ENCODE measurements at places on chromosomes 1 and 21. TPM values are rescaled to one million over a fixed set of nuclear protein-coding genes. Genes with fewer than 3 reads are reported as not detected.

TRAF3IP3 gene
- total RNA-seq, result 8.4 TPM

KCNJ15 gene
- total RNA-seq, result 47.1 TPM

MYOG gene
- not detected for total RNA-seq

- peak; percentile 6 for DNase-seq
- no peak overlapping the region for H3K4me3 ChIP-seq
- peaks cover 24% of the 10 kb centered on the region for H3K4me1 ChIP-seq
- no peaks in the 10 kb centered on the region for H3K27me3 ChIP-seq
- no peaks in the 10 kb centered on the region for H3K36me3 ChIP-seq
These were observed 144.9 kb upstream of the HOOK1 start for GRCh38 chr1:59669752-59670312.

TMEM81 gene
- total RNA-seq, result 1.3 TPM

SPATA45 gene
- not detected for total RNA-seq

RNU1-2 gene
- under 0.01 TPM for total RNA-seq

EDARADD gene
- total RNA-seq, result 2.6 TPM

DNA sequence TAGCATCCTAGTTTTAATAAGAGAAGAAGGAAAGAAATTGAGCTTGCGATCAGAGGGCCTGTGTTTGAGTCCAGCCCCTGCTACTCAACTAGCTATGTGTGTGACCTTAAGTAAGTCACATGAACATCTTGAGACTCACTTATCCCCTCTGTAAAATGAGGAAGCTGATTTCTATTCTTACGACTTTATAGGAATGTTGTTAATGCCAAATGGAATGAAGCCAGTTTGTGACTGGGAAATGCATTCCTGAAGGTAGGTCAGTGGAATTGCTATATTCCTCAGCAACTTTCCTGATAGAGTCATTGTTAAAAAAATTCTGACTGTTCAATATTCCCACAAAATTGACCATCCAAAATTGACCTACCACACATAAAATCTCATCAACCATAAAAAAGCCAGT, 14.9 kb downstream of the FASLG start:
- no peaks in the 10 kb centered on the region for H3K27me3 ChIP-seq
- H3K4me3 ChIP-seq, result no peak overlapping the region
- DNase-seq, result no peak
- H3K27ac ChIP-seq, result no peak overlapping the region

DNA sequence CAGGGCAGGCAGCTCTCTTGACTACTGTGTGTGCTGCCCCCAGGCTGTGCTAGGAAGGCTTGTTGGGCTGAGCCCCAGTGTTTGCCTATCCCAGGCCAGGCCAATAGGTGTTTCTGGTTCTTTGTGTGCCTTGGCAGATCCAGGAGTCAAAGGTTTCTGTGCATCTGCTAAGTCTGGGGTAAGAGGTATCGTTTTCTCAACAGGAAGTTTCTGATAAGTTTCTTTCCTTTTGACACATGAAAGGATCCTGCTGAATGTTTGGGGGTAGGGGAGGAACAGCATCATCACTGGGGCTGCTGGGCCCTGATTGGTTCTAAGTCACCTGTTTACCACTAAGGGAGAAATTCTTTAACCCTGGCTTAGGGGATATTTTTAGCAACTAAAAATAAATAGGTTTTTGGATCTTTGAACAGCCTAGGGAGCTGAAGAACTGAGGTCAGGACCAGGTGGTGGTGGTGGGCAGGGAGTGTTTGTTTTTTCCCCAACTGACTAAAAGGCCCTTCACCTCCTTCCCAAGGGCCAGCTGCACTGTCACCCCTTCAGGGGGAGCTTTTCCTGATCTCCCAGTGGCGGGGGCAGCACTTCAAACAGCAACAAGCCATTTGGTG, 85.1 kb downstream of the KCNN3 start:
- no peak for DNase-seq
- H3K27me3 ChIP-seq, result no peaks in the 10 kb centered on the region
- H3K4me3 ChIP-seq, result no peak overlapping the region
- H3K4me1 ChIP-seq, result no peaks in the 10 kb centered on the region
- no peaks in the 10 kb centered on the region for H3K36me3 ChIP-seq
- H3K27ac ChIP-seq, result no peak overlapping the region

DNA sequence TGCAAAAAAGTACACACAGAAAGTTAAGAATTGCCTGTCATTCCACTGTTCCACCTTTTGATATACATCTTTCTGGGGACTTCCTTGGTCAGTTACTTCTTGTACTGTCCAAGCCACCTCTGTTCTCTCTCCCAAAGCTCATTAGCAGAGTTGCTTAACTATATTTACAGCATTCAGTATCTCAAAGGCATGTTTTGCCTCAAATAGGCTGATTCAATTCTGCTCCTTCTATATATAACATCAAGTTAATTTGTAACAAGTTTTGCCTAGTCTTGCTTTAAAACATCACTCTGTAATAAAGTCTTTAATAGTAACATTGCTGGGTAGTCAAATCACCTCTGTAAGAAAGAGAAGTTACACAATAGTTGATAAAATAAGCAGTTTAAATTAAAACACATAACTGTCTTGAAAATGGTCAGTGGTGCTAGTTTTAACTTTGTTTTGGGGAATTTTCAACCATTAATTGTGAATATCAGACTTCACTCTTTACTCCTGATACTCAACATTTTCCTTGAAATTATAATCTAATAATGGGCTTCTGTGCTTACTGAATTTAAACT, 35.7 kb downstream of the EDARADD start:
- no peaks in the 10 kb centered on the region for H3K36me3 ChIP-seq
- H3K27ac ChIP-seq, result no peak overlapping the region
- H3K4me1 ChIP-seq, result no peaks in the 10 kb centered on the region
- H3K27me3 ChIP-seq, result no peaks in the 10 kb centered on the region
- no peak overlapping the region for H3K4me3 ChIP-seq

- no peaks in the 10 kb centered on the region for H3K4me1 ChIP-seq
- DNase-seq, result no peak
- no peak overlapping the region for H3K4me3 ChIP-seq
- H3K36me3 ChIP-seq, result no peaks in the 10 kb centered on the region
- no peak overlapping the region for H3K27ac ChIP-seq
These were observed 361.5 kb downstream of the PTPRU start for GRCh38 chr1:29597861-29598260.

SNAP47 gene
- total RNA-seq, result 26.7 TPM

DNASE2B gene
- total RNA-seq, result 13.1 TPM

GRCh38 chr1:169970114-169970513, 76.4 kb upstream of the SCYL3 start:
- H3K27me3 ChIP-seq, result no peaks in the 10 kb centered on the region
- no peaks in the 10 kb centered on the region for H3K4me1 ChIP-seq
- peaks cover 3% of the 10 kb centered on the region for H3K36me3 ChIP-seq
- H3K27ac ChIP-seq, result no peak overlapping the region
- H3K4me3 ChIP-seq, result no peak overlapping the region

DNA sequence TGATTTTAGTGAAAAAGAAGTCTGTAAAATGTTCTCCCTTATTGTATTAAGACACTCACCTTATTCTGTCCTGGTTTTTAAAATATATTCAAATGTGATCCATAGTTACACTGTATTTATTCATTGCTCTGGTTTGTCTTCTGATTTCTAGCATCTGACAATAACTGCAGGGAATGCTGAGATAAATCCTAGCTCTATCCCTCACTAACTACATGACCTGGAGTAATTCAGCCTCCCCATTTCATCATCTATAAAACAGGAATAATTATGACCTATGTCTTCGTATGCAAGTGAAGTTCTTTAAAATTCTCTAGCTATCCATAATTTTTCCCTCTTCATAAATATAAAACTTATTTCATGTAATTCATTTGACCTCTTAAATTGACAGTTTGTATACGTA, 104.0 kb upstream of the ESRRG start:
- no peaks in the 10 kb centered on the region for H3K36me3 ChIP-seq
- H3K4me1 ChIP-seq, result no peaks in the 10 kb centered on the region
- DNase-seq, result no peak
- H3K27me3 ChIP-seq, result no peaks in the 10 kb centered on the region
- no peak overlapping the region for H3K27ac ChIP-seq

DNA sequence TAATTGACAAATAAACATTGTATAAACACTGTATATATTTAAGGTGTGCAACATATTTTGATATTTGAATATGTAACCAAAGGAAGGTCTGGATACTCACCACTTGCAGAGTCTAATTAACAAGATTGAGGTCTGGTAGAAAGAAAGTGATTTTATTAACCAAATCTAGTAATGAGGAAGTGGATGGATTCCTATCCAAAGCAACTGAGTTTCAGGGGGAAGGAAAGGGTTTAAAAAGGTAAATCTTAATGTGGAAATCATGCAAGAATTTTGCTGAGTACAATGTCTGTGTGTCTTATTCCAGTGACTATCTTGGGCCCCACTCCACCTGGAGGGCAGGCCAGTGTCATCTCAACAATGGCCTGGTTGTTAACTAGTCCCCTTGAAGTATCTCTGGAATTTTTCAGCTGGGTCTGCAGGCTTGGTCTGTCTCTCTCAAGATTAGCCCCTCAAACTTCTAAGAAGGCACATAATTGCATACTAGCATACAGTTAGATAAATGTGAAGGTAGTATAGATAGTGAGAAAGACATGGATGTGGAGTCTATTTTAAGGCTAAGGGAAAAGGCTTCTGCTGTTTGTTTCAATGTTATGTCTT, 262.7 kb upstream of the RGS18 start:
- no peak for DNase-seq
- no peaks in the 10 kb centered on the region for H3K4me1 ChIP-seq
- H3K36me3 ChIP-seq, result no peaks in the 10 kb centered on the region
- H3K27me3 ChIP-seq, result no peaks in the 10 kb centered on the region

UTS2 gene
- total RNA-seq, result not detected

PLPPR5 gene
- not detected for total RNA-seq

- peaks cover 21% of the 10 kb centered on the region for H3K36me3 ChIP-seq
- H3K27me3 ChIP-seq, result no peaks in the 10 kb centered on the region
- peaks cover 9% of the 10 kb centered on the region for H3K4me1 ChIP-seq
- no peak overlapping the region for H3K27ac ChIP-seq
These were observed 5.9 kb downstream of the PLOD1 start for GRCh38 chr1:11940260-11940921.

DNA sequence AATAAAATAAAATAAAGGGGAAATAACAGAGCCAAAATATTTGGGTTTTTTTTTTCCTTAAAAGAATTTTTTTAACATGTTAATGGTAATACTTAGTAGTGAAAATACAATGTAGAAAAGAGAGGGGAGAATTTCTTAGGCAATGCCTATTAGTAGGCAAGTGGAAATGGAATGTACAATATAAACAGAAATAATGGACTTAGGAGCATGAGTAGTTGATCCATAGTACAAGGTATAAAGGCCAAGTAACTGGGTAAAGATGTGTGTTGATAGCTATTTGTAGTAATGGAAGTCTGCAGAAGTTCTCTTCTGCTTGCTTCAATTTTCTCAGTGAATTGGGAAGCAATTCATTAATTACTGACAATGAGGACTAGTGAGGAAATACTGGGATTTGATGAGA, 34.4 kb downstream of the TESK2 start:
- DNase-seq, result no peak
- no peak overlapping the region for H3K27ac ChIP-seq
- H3K36me3 ChIP-seq, result no peaks in the 10 kb centered on the region
- no peaks in the 10 kb centered on the region for H3K27me3 ChIP-seq
- no peak overlapping the region for H3K4me3 ChIP-seq
- H3K4me1 ChIP-seq, result no peaks in the 10 kb centered on the region

DNA sequence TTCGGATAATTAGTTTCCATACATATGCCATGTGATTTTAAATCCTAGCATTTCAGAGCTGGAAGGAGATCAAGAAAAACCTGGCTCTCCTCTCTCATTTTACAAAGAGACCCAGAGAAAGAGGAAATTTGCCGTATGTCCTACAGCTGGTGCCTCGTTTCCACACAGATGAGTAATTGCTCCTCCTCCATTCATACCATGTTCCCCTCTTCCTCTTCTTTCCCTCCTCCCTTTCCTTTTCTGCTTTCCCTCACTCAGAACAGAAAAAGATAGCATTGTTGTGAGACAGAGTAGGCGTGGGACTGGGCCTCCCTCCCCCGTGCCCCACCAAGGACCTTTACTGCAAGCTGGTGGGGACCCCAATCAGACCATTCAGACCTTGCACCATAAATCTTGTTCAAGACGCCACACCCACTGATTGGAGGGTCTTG, 13.7 kb upstream of the SLC44A3 start:
- H3K36me3 ChIP-seq, result no peaks in the 10 kb centered on the region
- no peaks in the 10 kb centered on the region for H3K27me3 ChIP-seq
- DNase-seq, result no peak
- H3K4me1 ChIP-seq, result peaks cover 17% of the 10 kb centered on the region
- no peak overlapping the region for H3K4me3 ChIP-seq
